NCI-H1930 (cell line): ENCODE measurements at places on chromosomes 6 and 20.

DNA sequence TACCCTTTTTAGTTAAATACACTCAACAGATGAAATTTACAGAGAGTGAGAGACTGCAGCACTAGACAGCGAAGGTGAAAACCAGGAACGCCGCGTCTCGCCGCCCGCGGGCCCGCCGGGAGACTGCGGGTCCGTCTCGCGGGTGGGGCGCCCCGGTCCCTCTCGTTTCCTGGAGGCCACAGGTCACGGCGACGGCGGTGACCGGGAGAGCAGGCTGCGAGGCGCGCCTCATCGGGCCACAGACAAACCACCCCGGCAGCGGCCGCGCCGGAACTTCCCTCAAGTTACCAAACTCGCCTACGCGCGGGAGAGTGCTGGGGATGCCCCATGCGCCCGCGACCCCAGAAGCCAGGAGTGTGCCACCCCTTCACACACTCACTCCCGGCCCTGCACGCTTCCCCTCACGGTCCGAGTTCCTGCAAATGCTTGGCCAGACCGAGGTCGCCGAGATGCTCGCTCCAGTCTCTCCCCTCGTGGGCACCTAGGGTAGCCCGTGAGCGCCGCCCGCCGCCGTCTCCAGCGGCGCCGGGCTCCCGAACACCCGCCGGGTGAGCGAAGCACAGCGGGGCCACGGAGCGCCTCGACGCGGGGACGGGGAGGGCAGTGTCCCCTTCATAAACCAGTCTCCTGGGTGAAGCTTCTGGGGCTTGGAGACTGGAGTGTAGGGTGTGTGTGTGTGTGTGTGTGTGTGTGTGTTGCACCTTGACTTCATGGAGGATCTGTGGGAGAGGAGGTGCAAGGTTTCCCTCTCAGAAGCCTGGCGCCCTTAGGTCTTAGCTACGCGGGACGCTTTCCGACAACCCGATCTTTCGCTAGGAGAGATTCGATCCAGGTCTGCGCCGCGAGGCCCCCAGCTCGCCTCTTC lies 1.4 kb downstream of the BACH2 start:
- DNase-seq, result no peak

GRCh38 chr20:23374441-23374840 lies 12.5 kb downstream of the GZF1 start:
- no peak for DNase-seq

GRCh38 chr6:165404296-165404695 lies 94.9 kb upstream of the C6orf118 start:
- no peak for DNase-seq

DNA sequence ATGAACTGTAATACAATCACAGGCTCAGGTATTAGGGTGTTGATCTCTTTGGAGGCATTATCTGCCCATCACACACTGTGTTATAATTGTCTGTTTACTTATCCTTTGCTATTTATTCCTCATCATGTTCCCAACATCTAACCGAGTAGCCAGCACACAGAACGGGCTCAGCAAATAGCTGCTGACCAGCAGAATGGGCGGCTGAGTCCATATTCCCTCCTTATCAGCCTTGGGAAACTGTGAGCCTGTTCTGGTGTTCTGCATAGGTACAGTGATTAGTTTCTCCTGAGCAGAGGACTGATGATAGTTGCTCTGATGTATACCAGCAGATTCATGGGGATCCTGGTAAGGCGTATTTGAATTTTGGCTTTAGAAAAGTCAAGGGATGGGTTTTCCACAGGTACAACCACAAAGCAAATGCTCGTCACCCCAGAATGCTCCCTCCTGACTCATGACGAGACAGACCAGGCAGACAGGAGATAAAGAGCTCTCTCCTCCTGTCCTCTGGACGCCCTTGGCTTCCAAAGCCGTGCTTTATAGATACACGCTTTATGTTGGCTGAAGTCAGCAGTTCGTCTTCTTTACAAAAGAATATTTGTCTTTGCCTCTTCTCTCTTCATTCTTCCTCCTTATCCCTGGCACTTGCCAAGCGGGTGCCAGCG lies 166.7 kb downstream of the TTLL2 start:
- DNase-seq, result no peak

DNA sequence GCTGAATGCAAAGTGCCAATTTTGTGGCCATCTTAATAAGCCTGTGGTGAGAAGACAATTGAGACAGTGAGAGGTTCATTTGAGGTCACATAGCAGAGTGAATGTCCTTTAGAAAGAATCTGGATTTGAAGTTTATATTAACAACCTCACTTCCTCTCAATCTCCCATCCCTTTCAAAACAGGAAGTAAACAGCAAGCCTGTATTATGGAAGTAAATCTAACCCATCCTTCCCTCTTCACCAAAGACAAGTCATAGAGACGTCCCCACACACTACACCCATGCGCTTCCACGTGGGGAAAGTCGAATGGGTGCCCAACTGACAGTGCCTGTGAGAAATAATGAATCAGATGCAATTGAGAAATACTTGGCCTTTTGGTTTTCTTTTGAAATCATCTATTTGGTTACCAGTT lies 28.8 kb upstream of the CCND3 start:
- DNase-seq, result no peak

- DNase-seq, result no peak
Measured at GRCh38 chr6:26215585-26216358, 128.5 kb downstream of the HFE start.

- DNase-seq, result no peak
Measured at GRCh38 chr6:68192988-68193387, 442.1 kb upstream of the ADGRB3 start.

DNA sequence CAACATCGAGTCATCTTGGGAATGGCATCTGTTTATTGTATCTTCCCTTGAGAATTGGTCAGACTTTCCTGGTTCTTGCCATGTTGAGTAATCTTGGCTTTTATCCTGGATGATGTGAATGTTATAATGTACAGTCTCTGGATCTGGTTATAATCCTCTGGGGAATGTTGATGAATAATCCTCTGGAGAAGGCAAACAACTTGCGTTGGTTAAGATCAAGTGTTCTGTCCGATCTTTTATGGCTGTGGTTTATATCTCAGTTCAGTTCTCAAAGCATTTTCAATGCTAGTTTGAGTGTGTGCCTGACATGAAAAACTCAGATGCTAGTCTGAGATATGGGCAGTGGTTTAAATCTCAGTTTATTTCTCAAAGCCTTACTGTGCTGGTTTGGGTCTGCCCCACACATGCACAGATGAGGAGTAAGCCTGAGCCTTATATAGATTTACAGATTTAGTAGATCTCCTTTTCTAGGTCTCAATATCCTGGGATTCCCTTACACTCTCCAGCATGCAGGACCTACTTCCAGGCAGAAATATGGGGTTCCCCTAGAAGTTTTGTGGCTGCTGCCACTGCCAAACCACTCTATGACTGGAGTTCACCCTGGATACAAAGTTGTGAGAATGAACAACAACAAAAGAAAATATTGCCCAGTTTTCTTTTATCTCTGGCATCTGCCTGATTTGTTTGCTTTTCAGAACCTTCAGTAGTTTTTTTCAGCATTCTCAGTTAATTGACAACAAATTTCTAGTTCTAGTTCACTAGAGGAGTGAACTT lies 191.8 kb upstream of the MAN1A1 start:
- no peak for DNase-seq

DNA sequence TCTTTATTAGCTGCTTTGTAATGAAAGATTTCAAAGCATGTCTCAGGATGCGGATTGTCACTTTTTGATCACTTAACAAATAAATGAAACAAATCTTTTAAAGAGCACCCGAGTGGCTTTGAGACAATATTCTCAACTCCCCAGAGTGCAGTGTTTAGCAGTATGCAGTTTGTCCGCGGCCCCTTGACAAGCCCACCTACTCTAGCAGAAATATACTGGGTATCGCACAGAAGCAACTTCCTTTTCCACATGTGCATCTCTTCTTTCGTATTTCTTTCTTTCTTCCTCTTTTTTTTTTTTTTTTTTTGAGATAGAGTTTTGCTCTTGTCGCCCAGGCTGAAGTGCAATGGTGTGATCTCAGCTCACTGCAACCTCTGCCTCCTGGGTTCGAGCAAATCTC lies 84.5 kb upstream of the FAM184A start:
- no peak for DNase-seq

DNA sequence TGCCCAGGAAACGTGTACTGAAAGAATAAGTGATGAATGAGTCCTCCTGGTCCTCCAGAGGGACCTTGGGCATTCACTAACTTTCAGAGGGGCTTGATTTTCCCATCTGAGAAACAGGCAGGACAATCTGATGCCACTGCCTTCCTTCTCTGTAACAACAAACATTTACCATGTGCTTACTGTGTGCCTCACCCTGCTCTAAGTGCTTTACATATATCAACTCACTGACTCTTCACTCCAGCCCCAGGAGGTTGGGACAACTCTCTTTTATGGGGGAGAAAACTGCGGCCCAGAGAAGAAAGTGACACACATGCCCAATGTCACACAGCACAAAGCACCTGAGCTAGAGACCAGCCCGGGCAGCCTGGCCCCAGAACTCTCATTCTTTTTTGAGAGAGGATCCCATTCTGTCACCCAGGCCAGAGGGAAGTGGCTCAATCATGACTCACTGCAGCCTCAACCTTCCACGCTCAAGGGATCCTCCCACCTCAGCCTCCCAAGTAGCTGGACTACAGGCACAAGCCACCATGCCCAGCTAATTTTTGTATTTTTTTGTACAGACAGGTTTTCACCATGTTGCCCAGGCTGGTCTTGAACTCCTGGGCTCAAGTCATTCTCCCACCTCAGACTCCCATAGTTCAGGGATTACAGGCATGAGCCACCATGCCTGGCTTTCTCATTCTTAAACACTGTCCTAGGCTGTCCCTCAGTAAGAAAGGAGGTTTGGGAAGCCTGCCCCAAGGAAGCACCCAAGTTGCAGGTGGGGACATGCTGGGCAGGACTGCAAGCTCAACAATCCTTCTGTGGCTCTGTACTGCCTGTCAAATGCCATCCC lies 38.0 kb downstream of the NOL4L start:
- no peak for DNase-seq

DNA sequence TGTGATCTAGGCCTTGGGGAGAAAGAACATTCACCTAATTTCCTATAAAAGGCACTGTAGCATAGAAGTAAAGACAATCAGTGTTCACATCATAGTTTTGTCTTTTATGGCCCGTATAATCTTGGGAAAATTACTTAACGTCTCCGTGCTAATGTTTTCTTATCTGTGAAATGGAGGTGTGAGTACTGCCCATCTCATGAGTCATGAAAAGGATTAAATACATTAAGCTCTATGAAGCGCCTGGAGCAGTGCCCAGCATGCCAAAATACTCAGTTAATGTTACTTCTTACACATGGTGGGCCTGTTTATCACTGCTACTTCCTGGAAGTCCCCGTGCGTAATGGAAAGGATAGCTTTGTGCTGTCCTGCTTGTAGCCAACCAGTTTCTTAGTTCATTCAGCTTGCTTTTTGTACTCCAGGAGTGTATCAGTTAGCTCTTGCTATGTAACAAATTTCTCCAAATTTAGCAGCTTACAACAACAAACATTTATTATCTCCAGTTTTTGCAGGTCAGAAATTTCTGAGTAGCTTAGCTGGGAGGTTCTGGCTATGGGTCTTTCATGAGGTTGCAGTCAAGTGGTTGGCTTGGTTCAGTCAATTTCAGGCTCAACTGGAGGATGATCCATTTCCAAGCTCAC lies 103.6 kb upstream of the BMP2 start:
- no peak for DNase-seq

GRCh38 chr6:39593646-39594045 lies 131.6 kb downstream of the KIF6 start:
- DNase-seq, result no peak

GRCh38 chr20:36754656-36755222 lies 8.8 kb upstream of the NDRG3 start:
- peak; percentile 42 for DNase-seq

DNA sequence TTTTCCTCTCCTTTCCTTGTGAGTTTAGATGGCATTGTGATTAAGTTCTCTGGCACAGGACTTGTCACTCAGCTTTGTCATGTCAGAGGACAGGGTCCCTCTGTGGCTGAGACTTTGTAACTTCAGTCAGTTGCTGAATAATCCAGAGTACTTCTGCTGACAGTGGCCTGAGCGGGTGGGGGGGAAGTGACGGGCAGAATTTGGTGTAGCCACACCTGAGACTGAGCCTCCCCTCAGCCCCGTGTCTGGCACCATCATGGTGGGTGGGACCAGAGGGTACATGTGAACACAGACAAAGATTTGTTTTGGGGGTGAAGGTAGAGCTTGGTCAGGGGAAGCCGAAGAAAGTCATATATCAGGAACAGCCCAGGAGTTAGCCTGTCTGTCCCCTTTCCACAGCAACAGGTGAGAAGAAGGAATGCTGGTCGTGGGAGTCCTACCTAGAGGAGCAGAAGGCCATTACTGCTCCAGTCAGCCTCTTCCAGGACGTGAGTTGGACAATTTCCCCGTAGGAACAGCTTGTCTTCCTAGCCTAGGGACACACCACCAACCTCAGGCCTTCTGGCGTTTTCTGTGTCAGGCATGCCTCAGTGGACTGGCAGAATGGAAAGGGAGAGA lies 20.9 kb downstream of the L3MBTL1 start:
- DNase-seq, result no peak

DNA sequence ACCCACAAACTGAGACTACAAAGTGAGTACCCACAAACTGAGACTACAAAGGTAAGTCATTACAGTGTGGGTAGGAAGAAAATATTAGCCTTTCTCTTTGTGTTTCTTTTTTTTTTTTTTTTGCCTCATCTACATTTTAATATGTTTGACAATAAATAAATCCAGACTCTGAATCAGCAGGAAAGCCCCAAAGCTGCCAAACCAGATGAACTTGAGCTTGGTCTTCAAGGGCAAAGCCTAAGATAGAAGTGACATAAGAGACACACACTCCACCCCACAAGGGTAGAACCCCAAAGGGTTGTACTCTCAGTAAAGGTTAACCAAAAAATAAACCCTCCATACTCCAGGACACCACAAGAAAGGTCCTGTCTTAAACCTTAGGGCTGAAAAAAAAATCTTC lies 326.8 kb upstream of the ARID1B start:
- no peak for DNase-seq

DNA sequence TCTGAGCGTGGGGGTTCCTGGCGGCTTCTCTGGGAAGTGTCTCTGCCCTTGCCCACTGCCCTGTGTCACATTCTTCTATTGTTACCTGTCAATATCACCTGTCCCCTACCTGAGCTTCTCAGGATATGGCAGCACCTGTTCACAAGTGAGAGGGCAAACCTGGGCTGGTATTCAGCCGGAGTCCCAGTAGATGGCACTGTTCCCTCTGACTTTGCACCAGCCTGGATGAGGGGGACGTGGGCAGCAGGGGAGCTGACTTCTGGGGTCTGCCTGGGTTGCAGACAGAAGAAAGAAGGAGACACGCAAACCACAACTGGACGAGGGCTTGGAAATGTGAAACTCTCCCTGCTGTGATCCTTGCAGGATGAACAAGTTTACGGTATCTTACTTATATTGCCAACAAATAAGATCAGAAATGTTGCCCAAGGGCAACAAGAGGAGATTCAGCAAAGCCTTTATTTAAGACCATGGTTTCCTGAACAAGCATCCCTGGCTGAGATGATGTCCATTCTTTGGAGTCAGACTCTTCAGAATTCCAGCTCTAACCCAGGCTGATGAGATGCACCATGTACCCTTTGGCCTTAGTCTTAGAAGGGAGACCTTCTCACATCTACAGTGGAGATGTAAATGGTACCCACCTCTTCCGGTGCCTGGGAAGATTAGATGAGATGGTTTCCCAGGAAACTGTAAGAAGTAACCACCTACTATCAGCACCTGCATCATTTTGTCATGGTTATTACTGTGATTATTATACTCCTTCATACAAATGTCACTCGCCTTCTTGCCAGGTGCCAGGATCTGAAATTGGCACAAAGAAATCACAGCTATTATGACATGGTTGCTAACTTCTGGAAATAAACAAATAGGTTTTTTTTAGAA lies 400.0 kb upstream of the CDH4 start:
- peak; percentile 30 for DNase-seq
